ENCODE measurements at places on chromosomes 3 and 15. TPM values are rescaled to one million over a fixed set of nuclear protein-coding genes. Genes with fewer than 3 reads are reported as not detected.

DNA sequence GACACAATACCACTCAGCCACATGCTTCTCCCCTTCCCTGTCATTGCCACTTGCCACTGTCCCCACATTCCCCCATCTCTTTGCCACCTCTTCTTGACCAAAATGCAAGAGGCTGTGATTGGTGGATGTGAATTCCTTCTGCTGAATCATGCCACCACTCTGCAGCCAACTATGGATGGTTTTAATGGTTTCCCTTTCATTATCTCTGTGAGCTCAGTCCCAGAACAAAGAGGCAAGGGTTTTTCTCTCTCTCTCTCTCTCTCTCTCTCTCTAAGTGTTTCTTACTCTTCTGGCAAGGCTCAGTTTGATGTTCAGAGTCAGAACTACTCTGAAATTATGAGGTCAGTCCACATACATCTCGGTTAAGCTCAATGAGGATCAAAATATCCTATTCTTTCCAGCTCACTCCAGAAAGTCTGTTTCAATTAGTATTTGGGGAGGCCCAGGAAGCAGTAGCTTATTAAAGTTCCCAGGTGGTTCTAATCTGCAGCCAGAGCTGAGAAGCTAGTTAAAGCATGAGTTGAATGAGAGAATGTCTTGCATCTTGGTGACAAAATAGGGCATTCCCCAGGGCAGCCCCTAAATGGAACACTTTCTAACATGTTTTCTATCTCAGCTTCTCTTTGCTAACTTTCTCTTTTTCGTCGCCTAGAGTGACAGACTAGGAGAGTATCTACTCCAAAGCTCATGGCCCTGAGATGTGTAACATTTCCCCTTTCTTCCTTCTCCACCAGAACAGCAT lies 8.5 kb upstream of the ILDR1 start:
- no peak for DNase-seq
- H3K4me1 ChIP-seq = no peaks in the 10 kb centered on the region
- no peak overlapping the region for H3K27ac ChIP-seq
- H3K27me3 ChIP-seq = peaks cover 2% of the 10 kb centered on the region
- no peak overlapping the region for H3K4me3 ChIP-seq

DNA sequence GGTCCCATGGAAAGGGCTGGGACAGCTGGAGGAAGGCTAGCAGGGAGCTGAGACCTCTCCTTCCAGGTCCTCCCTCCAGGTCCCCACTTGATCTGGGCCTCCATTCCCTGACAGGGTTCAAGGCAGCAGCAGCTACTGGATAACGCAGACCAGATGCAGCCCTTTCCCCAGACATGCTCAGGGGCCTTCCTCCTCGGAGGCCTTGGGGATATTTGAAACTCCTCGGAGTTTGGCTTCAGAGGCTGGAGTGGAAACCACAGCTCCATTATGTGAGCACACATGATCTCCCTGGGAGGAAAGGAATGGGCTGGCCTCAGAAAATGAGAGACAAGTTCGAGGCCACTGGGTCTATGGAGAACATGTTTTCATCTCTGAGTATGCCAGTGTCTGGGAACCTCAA lies 119.3 kb downstream of the SMAD6 start:
- DNase-seq = no peak
- no peaks in the 10 kb centered on the region for H3K4me1 ChIP-seq
- H3K4me3 ChIP-seq = no peak overlapping the region
- H3K36me3 ChIP-seq = no peaks in the 10 kb centered on the region
- no peak overlapping the region for H3K27ac ChIP-seq

DNA sequence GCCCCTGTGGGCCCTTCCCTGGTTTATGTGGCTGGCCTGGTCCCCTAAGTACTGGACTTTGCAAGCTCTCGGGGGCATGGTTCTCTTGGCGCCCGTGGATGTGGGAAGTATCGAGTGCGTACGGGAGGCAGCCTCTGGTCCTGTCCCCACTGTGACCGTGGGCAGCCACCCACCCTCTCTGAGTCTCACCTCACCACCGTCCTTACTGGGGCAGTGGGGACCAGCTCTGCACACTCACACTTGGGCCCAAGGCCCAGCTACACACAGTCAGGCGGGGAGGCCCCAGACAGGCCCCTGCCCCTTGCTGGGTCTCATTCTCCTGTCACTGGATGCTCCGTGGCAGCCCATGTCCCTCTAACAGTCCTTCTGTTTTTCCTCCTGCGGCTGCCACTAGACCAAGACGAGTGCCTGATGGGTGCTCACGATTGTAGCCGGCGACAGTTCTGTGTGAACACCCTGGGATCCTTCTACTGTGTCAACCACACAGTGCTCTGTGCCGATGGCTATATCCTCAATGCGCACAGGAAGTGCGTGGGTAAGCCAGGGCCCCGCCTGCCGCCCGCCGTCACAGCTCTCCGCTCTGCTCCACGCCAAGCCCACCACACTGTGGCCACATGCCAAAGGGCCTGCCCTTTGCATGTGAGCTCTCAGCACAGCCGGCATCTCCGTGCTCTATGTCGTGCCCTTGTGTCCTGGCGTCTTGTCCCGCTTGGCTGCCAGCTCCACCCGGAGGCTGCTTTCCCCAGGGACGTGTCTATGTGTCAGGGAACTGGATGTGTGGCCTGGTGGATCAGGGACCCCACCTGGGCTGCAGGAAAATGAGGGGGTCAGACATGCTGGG lies 72.7 kb downstream of the FBLN2 start:
- H3K4me1 ChIP-seq = no peaks in the 10 kb centered on the region
- no peak overlapping the region for H3K4me3 ChIP-seq
- no peaks in the 10 kb centered on the region for H3K36me3 ChIP-seq
- H3K27ac ChIP-seq = no peak overlapping the region
- no peaks in the 10 kb centered on the region for H3K27me3 ChIP-seq

DNA sequence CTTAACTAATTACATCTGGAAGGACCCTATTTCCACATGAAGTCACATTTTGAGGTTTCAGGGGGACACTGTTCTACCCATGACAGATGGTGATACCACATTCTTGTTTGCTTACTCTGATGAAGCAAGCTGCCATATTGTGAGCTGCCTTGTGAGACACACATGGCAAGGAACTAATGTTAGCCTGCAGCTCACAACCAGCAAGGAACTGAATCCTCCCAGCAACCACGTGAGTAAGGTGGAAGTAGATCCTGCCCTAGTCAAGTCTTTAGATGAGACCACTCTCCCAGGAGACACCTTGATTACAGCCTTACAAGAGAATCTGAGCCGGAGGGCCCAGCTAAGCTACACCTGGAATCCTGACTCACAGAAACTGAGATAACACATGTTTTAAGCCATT lies 160.1 kb downstream of the PDE8A start:
- peaks cover 30% of the 10 kb centered on the region for H3K36me3 ChIP-seq
- H3K4me1 ChIP-seq = no peaks in the 10 kb centered on the region
- H3K27me3 ChIP-seq = no peaks in the 10 kb centered on the region
- no peak overlapping the region for H3K27ac ChIP-seq

DNA sequence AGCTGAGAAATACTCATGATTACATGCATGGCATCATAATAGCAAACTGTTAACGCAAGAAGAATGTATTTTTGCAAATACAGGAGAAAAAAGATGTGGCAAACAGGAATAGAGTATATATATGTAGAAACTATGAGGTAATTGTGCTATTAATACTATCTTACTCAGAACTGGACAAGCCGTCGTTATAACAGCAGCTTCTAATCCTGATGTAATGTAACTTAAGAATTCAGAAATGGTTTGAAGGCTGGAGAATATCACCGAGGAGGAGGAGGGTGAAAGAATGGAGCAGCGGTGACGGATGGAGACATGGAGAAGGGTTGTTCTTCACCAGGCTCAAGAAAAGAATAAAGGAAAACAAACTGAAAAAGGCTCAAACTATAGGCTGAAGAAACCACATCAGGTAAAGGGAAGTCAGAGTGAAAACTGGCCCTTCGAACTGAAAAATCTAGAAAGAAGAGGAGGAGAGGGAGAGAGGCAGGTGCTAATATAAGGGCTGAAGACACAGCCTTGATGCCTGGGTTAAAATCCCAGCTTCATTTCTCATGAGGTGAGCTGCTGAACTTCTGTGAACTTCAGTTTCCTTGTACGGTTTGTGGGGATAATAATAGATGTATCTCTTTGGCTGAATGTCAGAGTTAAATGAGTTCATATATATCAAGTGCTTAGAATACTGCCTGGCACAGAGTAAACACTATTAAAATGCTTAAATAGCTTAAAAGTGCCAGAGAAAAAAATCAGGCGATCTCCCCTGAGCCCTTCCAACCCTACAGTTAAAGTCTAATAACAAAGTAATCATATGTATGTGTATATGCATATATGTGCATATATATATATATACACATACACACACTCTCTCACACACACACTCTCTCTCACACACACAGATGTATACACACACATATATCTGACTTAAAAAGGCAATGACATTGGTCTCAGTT lies 43.9 kb downstream of the GOLIM4 start:
- H3K27ac ChIP-seq = peak overlapping the region; percentile 69
- H3K36me3 ChIP-seq = no peaks in the 10 kb centered on the region
- peaks cover 25% of the 10 kb centered on the region for H3K4me1 ChIP-seq
- no peak for DNase-seq

GRCh38 chr3:120093119-120093910 lies 932 bp downstream of the GSK3B start:
- H3K27me3 ChIP-seq = no peaks in the 10 kb centered on the region
- peaks cover under 1% of the 10 kb centered on the region for H3K36me3 ChIP-seq
- H3K4me3 ChIP-seq = peak overlapping the region; percentile 96

ECE2 gene
- total RNA-seq = not detected

- no peaks in the 10 kb centered on the region for H3K27me3 ChIP-seq
- H3K4me1 ChIP-seq = no peaks in the 10 kb centered on the region
- H3K27ac ChIP-seq = no peak overlapping the region
- H3K36me3 ChIP-seq = no peaks in the 10 kb centered on the region
- no peak for DNase-seq
- H3K4me3 ChIP-seq = no peak overlapping the region
Measured at GRCh38 chr3:145089337-145089736, 1071.6 kb downstream of the PLOD2 start.

- no peaks in the 10 kb centered on the region for H3K36me3 ChIP-seq
- DNase-seq = no peak
- H3K4me1 ChIP-seq = no peaks in the 10 kb centered on the region
- H3K4me3 ChIP-seq = no peak overlapping the region
- peaks cover 4% of the 10 kb centered on the region for H3K27me3 ChIP-seq
- H3K27ac ChIP-seq = no peak overlapping the region
Measured at GRCh38 chr15:98442379-98442833, 205.9 kb upstream of the IGF1R start.

DNA sequence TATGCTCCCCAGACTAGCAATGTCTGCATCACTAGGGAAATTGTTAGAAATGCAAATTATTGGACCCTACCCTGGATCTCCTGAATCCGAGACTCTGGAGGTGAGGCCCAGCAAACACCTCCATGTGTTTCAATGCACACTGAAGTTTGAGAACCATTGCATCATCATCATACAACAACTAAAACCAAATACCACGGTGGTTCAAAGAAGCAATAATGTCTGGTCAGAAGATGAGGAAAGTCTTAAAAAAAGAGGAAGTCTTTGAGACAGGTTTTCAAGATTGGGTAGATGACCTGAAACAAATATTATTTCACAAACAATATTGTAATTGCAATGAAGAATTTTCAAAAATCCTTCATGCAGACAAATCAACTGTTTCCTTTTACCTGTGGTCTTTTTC lies 60.3 kb upstream of the TRA2B start:
- H3K4me1 ChIP-seq = no peaks in the 10 kb centered on the region
- DNase-seq = no peak
- H3K36me3 ChIP-seq = no peaks in the 10 kb centered on the region
- H3K27me3 ChIP-seq = no peaks in the 10 kb centered on the region
- no peak overlapping the region for H3K4me3 ChIP-seq

DNA sequence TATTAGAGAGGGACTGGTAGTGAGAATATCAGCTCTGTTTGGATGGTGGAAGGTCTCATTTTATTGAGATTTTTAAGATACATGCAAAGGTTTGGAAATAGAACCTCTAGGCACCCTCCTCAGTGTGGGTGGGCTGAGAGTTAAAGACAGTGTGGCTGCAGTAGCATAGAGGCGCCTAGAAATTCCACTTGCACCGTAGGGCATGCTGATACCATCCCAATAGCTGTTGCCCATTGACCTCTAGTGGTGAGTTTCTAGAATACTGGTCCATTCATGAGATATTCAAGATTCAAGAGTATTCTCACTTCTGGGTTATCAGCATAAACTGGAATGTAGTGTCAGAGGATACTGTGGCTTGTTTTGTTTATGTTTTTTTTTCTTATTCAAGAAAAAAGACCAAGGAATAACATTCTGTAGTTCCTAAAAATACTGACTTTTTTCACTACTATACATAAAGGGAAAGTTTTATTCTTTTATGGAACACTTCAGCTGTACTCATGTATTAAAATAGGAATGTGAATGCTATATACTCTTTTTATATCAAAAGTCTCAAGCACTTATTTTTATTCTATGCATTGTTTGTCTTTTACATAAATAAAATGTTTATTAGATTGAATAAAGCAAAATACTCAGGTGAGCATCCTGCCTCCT lies 87.2 kb downstream of the TGFBR2 start:
- no peak overlapping the region for H3K4me3 ChIP-seq
- H3K36me3 ChIP-seq = peaks cover 40% of the 10 kb centered on the region
- H3K4me1 ChIP-seq = peaks cover 62% of the 10 kb centered on the region
- H3K27me3 ChIP-seq = no peaks in the 10 kb centered on the region
- no peak for DNase-seq

- no peak for DNase-seq
- peaks cover 6% of the 10 kb centered on the region for H3K36me3 ChIP-seq
- H3K4me1 ChIP-seq = peaks cover 17% of the 10 kb centered on the region
- H3K27ac ChIP-seq = no peak overlapping the region
- no peaks in the 10 kb centered on the region for H3K27me3 ChIP-seq
Measured at GRCh38 chr3:81713031-81713430, 48.4 kb downstream of the GBE1 start.

ZNF621 gene
- 9.8 TPM for total RNA-seq

EAF2 gene
- 5.1 TPM for total RNA-seq

GRCh38 chr3:4271834-4272233 lies 31.3 kb upstream of the SETMAR start:
- H3K4me3 ChIP-seq = no peak overlapping the region
- H3K4me1 ChIP-seq = no peaks in the 10 kb centered on the region
- no peak for DNase-seq
- H3K27me3 ChIP-seq = no peaks in the 10 kb centered on the region

- peaks cover 5% of the 10 kb centered on the region for H3K4me1 ChIP-seq
- no peak for DNase-seq
- H3K27me3 ChIP-seq = peaks cover 6% of the 10 kb centered on the region
- H3K27ac ChIP-seq = no peak overlapping the region
Measured at GRCh38 chr3:198081421-198081844, 121.4 kb downstream of the LMLN start.

GRCh38 chr3:197520311-197521276 lies 35.2 kb downstream of the BDH1 start:
- H3K4me1 ChIP-seq = no peaks in the 10 kb centered on the region
- no peaks in the 10 kb centered on the region for H3K27me3 ChIP-seq
- no peaks in the 10 kb centered on the region for H3K36me3 ChIP-seq
